Activated CD4-positive, alpha-beta T cell treated with anti-CD3 and anti-CD28 coated beads, Interleukin-10, Interleukin-2, amounts not matched to agents 100 ng/mL and 50 ng/mL, durations not matched to agents 16 hours and 8 hours (primary cell): ENCODE measurements at places on chromosomes 11 and 22.
A peak's percentile ranks its signal among the peaks of the same experiment; 100 is the strongest.

DNA sequence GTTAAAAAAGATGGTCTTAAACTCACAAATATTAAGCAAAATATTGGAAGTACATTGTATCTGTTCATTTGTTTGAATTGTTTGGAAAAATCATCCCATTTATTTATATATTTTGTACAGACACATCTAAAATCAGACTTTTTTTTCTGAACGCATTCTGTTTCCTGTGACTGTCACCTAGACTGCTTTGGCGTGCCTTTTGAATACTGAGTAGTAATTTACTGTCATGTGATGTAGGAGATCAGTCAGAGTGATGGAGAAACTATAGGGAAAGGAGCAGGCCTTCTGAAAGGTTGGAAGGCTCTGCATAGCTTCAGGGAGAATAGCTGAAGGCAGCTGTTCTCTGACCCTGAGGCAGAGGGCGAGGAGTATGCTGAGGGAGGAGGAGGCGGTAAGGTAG is 452.0 kb upstream of the ARHGAP42 start:
- no peak for DNase-seq

DNA sequence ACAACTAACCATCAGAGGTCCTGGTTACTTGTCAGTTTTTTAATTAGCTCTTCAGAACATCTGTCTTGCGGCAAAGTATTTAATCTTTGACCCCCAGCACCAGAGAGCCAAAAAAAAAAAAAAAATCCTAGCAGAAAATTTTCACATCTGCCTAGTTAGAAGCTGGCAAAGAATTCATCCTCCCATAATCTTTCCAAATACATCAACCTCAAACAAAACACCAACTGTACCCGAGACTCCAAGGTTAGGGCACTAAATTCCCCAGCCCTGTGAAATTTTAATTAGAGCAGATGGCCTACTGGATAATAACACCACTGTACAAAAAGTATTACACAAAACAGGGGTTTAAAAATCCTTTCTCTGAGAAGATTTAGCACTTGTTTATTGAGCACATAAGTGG is 55.7 kb downstream of the RAB38 start:
- no peak for DNase-seq

- DNase-seq, result no peak
Observed at GRCh38 chr22:21448627-21449416, 18.4 kb upstream of the TMEM191C start.

- no peak for DNase-seq
Observed at GRCh38 chr22:38802671-38803121, 8.8 kb upstream of the DNAL4 start.

GRCh38 chr11:118672846-118673245 is 6.6 kb downstream of the TREH start:
- no peak for DNase-seq

- DNase-seq, result no peak
Observed at GRCh38 chr22:24542641-24543040, 12.3 kb downstream of the GUCD1 start.

DNA sequence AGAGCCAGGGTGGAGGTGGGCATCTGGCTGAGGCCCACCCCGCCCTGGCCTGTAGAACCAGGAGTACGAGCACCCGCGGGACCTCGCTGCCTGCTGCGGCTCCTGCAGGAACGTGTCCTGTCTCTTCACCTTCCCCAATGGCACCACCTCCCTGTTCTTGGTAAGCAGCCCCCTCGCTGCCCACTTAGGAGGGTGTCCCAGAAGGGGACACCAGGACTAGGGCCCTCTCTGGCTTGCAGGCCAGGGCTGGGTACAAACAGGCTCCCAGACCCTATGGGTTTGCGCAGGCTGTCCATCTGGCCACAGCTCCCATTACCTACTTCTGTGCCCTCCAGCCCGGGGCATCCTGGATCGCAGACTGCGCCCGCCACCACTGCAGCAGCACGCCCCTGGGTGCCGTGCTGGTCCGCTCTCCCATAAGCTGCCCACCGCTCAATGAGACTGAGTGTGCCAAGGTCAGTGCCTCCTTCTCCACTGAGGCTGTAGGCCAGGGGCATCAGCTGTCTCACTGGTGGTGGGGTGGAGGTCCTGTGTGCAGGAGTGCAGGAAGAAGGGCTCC is 77.5 kb upstream of the MYOD1 start:
- DNase-seq, result no peak

DNA sequence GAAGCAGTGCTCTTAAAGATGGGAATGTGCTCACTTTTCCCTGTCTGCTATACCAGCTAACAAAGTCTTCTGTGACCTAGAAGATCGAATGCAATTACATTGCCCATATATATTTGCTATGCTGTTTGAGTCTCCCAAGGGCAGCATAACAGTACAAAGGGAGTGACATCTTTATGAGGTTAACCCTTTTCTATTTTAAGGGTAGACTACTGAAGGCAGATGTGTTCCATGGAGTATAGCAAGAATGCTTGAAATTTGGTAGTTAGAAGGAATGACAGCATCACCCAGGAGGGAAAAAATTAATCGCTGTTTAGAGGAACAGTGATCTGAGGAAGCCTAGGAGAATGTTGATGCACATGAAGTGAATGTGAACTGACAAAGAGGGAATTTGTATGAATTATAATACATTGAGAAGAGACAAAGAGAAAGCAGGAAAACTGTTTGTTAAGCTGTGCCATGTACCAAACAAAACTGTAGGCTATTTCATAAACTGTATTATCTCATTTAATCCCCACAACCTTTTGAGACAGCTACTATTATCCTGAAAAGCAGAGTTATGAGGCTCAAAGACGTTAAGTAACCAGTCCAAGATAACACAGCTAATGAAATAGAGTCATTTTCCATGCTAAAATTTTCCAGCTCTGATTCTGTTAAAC is 13.0 kb downstream of the MAML2 start:
- no peak for DNase-seq

GRCh38 chr11:92130421-92130831 is 94.2 kb upstream of the FAT3 start:
- DNase-seq, result no peak

GRCh38 chr11:102459393-102459792 is 6.8 kb upstream of the TMEM123 start:
- DNase-seq, result no peak

DNA sequence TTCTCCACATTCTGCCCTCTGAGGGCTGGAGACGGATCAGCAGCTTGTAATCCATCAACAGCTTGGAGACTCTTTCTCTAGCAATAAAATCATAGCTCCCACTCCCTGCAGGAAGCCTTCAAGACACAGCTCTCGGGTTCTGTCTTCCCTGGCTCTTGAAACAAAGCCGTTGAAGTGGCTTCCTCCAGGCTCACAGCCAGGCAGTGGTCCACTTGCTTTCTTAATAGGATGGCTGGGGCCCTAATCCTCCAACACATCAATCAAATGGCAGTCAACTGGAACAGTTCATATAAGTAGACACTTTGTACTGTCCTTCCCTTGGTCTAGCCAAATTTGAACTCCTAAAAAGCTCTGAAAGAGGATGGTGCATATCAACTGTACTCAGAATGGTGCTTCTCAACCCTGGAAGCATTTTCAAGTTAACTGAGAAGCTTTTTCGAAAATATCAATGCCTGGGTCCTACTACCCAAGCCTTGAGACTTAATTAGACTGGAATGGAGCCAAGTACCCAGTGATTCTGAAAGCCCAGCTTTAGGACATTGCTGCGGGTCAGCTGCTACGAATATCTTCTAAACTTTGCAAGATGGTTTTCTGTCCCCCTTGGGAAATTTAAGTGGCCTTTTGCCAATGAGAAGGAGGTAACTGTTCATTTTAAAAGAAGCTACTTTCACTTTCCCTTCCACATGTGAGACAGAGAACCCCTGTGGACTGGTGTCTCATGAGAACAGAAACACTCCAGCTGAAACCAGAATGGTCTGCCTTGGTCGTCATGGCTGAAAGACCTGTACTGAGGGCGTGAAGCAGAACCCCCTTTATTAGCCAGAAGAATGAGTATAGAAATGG is 74.7 kb downstream of the SC5D start:
- DNase-seq, result peak; percentile 23

GRCh38 chr22:25478528-25478927 is 85.9 kb upstream of the GRK3 start:
- no peak for DNase-seq

DNA sequence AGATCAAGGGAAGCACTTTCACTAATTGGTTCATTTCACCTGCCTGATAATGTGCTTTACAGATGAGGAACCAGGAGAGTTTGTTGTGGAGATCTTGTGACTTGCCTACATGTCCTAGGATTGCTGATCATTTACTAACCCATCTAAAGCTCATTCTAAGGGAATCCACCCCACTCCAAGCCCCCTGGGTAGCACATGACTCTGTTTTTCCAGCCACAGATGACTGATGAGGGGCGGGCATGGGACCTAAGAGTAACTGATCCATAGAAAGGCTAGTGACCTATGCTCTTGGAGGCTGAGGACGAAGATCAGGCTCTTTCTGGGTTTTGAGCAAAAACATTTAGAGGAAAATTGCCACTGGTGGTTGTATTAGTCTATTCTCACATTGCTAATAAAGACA is 378.1 kb downstream of the CADM1 start:
- DNase-seq, result no peak

DNA sequence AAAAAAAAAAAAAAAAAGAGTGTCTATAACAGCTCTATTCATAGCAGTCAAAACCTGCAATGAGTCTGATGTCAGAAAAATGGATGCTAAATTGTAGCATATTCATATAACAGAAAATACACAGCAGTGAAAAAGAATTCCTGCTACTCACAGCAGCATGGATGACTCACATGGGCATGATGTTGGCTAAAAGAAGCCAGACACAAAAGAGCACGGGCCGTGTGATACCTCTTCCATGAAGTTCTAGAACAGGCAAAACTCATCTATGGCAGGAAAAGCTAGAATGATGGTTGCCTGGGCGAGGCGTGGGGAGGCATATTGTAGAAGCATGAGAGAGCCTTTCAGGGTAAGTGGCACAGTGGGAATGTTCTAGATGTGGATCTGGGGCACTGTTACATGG is 18.9 kb downstream of the PLAAT3 start:
- DNase-seq, result no peak

DNA sequence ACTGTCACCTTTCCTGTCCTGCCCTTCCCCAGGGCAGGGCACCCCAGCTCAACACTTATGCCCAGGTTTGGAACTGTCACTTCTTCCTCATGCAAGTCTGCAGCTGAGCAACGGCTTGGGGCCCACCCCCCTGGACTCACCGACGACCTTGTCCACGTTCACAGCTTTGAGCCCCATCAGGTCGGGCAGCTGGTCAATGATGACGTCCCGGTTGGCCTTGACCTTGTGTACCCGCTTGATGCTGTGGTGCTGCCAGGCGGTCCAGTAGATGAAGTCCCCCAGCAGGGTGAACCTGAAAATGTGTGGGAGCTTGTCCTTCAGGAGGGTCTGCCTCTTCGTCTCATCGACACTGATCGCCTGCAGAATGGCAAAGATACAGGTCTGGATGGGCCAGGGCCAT is 135.0 kb downstream of the CRYBB2 start:
- DNase-seq, result no peak

- no peak for DNase-seq
Observed at GRCh38 chr22:25748140-25748539, 6.2 kb downstream of the MYO18B start.

- DNase-seq, result no peak
Observed at GRCh38 chr22:44588348-44588747, 90.3 kb upstream of the RTL6 start.

DNA sequence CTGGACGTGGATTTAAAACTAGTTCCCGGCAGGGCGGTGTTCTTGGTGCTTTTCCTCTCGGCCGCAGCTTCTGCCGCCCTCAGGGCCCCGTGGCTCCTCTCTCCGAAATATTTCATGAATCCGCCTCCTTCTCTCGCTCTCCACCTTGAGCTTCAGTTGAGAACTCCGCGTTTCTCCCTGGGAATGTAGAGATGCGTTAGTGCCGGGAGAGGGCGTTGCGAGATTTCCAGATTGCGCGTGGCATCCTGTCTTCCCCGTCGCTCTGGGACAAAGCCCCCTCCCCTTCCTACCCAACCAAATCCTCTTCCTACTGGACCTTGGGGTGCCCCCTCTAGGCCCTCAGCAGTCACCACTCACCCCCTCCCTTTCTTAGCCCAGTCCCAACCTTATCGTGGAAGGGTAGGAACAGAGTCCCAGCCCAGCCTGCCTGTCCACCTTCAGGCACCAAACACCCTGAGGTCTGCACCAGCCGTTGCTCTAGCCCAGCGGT is 15.5 kb upstream of the RAC2 start:
- DNase-seq, result no peak

DNA sequence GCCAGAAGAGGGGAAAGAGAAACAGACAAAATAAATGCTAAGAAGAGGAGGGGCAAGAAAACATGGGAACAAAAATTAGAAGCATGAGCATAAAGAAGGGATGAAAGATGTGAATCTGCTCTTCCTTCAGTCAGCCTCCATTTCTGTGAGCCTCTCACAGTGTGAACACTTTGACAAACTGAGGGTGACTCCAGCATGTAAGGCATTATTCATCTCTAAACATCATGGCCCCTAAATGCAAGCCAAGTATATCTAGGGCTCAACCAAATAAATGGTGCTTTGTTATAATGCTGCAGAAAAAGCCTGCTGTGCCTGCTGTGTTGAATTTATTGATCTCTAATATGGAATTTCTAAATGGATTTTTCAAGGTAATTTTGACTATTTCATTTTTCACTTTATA is 281.3 kb downstream of the TTC28 start:
- DNase-seq, result no peak

DNA sequence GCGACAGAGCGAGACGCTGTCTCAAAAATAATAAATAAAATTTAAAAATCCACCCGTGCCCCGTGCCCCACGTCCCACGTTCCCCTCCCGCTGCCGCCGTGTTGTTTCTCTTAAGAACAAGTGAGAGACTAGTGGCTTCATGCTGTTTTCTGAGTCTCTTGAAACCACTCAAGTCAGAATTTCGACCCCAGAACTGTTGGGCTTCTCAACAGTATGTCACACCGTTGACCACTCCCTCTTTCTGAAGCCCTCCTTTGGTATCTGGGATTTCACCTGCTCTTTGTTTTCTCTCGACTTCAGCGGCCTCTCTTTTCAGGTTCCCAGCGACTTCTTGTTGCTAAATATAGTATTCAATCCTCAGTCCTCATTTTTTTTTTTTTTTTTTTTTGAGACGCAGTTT is 974 bp downstream of the PPIL2 start:
- no peak for DNase-seq

GRCh38 chr11:23772081-23772480 is 724.8 kb upstream of the LUZP2 start:
- no peak for DNase-seq

DNA sequence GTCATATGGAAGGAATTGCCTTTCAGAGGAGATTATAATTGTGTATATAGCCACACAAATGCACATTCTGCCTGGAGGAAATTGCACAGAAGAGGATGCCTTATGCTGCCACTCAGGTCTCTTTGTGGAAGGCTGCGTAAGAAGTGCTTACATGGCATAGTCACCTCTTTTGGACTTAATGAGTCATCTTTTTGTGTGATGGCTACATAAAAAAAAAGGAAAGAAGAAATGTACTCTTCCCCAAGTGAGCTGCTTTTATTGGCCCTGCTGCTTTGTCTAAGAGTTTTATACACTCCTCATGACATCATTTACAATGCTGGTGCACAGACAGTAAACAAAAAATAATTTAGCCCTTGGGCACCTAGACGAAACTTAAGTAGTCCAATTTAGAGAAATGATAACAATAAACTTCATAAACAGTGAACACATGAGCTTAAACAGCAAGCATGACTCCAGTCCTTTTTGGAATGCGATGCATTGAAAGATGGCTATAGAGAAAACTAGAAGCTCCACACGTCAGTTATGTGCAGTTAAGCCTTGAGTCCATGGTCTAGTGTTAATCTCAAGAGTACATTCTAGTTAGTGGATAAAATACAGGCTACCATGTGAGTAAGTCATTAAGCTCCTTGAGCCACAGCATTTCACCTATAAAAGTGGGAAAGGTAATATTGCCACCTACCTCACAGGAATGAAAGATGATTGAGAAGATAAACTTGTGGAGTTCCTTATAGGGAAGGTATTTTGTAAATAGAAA is 12.0 kb downstream of the CSTPP1 start:
- peak; percentile 6 for DNase-seq
